T-helper 2 cell (primary cell): ENCODE measurements at places on chromosomes 1 and 21.
A peak's percentile ranks its signal among the peaks of the same experiment; 100 is the strongest.

- peak; percentile 94 for DNase-seq
Observed at GRCh38 chr1:37595440-37596181, at the start of gene GNL2. Gene GNL2 (minus strand): TSS chr1:37595937. CDS start chr1:37595822, 115 bp downstream.

DNA sequence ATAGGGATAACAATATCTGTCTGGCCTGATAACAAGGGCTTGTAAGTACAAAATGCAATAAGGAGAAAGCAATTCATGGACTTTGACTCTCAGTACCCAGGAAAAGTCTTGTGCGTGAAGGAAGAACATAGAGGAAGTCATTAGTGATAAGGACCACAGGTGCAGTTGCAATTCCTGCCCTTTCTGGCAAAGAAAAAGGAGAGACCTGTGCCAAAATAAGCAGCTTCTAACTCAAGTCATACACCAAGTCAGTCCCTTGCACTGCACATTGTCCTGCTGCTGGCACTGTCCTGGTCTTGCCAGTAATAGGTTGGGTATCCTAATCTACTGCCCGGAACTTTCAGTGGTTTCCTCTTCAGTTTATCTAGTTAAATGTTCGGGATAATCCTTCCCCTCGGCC is 14.8 kb upstream of the SOD1 start:
- DNase-seq: no peak

GRCh38 chr1:10479296-10479695 is 4.5 kb downstream of the PEX14 start:
- DNase-seq: no peak

GRCh38 chr1:109290998-109291397 is 8.1 kb upstream of the PSRC1 start:
- no peak for DNase-seq

GRCh38 chr21:38679534-38679933 is 126.2 kb upstream of the ETS2 start:
- DNase-seq: no peak

- DNase-seq: no peak
Observed at GRCh38 chr1:174605198-174605597, 157.4 kb downstream of the GPR52 start.

- DNase-seq: peak; percentile 6
Observed at GRCh38 chr1:2611621-2612437, 21.0 kb downstream of the MMEL1 start.

- no peak for DNase-seq
Observed at GRCh38 chr1:29829448-29830344, 593.4 kb downstream of the PTPRU start.

DNA sequence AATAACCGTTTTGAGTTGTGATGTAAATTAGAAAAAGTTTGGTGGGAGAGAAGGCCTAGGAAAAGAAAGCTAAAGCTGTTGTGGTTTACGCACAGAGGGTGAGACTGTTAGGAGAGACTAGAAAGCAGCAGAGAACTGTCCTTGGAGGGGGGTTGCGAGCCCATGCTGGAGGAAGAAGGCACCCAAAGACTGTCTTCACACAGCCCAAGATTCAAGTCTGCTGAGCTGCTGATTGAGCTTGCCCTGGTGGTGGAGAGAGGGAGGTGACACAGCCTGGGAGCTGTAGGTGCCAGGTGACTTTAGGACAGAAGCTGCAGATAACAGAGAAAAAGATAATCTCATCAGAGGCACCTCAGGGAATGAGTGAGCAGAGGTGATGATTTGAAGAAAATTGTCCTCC is 18.3 kb upstream of the TLR5 start:
- no peak for DNase-seq

DNA sequence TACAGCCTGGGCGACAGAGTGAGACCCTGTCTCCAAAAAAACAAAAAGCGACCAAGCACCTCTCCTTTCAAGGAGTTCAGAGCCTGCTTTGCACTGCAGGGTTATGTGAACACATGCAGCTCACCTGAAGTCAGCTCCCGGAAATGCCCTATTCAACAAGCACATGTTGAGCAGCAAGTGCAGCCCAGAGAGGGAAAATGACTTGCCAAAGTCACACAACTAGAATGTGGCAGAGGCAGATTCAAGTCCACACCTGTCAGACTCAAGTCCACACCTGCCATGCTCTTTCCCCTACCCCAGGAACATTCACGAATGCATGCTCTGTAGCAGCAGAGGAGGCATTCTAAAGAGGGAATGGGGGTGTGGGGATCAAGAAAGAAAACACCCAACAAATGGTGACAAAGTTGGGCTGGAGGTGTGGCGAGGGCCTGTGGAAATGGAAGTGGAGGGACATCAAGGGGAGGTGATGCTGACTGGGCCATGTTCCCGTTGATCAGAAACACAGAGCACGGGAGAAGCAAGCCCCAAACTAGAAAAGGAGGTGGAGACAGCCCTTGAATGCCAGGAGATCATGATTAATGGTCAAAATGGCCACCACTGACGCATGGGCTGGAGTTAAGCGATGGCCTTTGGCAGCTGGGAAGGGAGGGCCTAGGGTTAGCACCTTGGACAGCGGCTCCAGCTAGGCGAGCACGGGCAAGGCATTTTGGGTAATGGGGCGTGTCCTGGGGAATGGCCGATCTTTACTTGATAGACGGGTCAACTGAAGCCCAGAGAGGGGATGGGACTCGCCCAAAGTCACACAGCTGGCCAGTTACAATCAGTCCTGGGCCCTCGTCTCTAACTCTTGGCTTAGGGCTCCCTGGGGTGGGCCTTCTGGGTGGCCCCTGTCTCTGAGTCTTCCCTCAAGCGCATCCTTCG is 21.5 kb downstream of the RAP1GAP start:
- no peak for DNase-seq

DNA sequence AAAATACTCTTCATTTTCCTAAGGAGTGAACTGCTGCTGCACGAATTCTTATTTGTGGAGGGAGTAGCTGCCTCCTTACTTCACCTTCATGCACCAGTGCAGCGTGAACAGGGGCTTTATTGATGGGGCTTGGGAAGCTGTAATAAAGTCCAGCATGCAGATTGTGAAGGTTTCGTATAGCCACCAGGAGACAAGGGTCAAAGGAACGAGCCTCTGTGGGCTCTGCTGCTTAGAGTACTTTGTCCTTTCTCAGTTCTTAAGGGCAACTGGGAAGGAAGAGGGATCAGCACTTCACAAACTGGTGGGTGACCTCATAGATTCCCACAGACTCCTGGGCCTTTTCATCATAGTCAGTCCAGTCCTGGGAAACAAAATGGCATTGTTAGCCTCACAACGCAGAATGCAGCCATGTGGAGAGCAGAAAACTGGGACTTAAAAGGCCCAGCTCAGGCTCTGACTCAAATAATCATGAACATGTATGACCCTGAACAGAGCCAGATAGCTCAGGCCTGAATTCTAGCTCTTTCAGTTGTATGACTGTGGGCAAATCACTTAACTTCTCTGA is 6.0 kb downstream of the CZIB start:
- DNase-seq: no peak

GRCh38 chr1:201295346-201295745 is 12.0 kb downstream of the PKP1 start:
- DNase-seq: no peak

DNA sequence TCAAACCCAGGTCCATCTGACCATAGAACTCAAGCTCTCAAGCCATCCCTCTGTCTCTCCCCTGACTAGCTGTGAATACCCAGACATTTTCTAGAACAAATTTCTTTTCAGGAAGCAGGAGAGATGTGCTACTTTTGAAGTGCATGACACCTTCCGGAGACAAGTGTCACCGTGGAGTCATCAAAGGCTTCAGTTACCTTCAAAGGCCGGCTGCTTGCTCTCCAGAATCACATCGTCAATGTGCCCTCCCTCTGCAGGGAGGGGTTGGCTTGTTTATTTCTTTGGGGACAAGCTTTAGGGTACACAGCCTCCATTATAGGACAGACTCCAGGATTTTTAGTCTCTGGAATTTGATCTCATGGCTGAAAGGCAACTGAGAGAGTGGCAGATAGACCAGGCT is 37.7 kb upstream of the IGSF21 start:
- DNase-seq: no peak
